Pancreas (tissue), 10 donors: ENCODE measurements at places on chromosomes 16 and 17. TPM values are rescaled to one million over a fixed set of nuclear protein-coding genes. Genes with fewer than 3 reads are reported as not detected.

DNA sequence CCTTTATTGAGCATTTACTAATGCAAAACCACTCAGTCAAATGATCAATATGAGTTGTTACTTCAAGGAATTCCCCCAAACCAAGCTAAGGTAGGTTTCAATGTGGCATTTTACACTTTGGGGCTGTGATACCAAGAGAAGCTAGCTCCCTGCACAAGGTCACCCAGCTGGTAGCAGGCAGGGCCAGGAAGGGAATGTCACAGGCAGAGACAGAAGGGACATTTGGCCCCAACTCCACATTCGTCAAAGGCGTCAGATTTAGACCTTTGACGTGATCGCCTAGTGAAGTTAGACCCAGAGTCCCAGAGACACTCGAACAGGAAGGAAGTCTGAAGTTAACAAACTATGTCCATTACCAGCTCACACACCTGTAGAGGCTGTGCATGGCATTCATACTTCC is 5.5 kb upstream of the SMG1 start:
- H3K4me3 ChIP-seq = no peak overlapping the region
- H3K4me1 ChIP-seq = no peaks in the 10 kb centered on the region
- no peaks in the 10 kb centered on the region for H3K27me3 ChIP-seq
- DNase-seq = no peak

- no peak overlapping the region for H3K27ac ChIP-seq
- DNase-seq = no peak
- H3K36me3 ChIP-seq = no peaks in the 10 kb centered on the region
These were observed 10.4 kb upstream of the KATNB1 start for GRCh38 chr16:57725151-57725550.

DNA sequence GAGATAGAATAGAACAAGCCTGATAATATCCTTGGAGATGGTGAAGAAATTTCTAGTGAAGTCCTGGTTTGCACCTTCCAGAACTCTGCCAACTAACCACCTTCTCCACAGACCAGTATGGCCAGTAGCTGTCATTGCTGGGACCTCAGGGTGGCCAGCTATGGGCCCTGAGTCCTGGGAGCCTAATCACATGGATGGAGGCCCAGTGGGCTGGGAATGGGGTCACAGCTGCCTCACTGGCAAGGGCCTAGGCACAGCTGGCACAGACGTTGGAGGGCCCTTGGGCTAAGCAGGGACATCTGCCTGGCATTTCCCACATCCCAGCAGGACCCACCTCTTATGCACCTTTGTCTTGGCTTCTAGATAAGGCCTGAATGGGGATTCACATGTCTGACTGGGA is 7.6 kb upstream of the WNT3 start:
- H3K4me1 ChIP-seq = no peaks in the 10 kb centered on the region
- no peak for DNase-seq
- H3K4me3 ChIP-seq = no peak overlapping the region

- DNase-seq = peak; percentile 77
- no peaks in the 10 kb centered on the region for H3K27me3 ChIP-seq
- H3K27ac ChIP-seq = peak overlapping the region; percentile 92
- H3K36me3 ChIP-seq = no peaks in the 10 kb centered on the region
- H3K4me3 ChIP-seq = peak overlapping the region; percentile 67
- no peaks in the 10 kb centered on the region for H3K4me1 ChIP-seq
These were observed 3.4 kb upstream of the ZNF423 start for GRCh38 chr16:49859125-49859811.

DNA sequence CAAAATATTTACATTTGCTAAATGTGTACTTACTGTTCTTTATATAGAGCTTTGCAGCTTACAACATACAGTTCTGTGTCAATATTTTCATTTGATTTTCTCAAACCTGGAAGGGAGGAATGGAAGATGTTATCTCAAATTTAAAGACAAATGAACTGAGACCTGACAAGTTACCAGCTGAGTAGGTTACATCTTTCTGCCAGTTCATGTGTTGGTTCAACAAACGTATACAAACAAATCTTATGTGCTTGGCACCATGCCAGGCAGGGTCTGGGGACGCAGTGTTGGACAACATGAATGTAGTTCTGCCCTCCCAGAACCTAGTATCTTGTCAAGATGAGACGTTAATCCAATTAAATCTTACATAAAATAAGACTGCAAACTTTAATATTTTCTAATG is 507.5 kb upstream of the HSBP1 start:
- no peak overlapping the region for H3K27ac ChIP-seq
- DNase-seq = no peak
- H3K4me3 ChIP-seq = no peak overlapping the region
- no peaks in the 10 kb centered on the region for H3K4me1 ChIP-seq
- H3K27me3 ChIP-seq = no peaks in the 10 kb centered on the region
- H3K36me3 ChIP-seq = no peaks in the 10 kb centered on the region

GRCh38 chr16:47538472-47538871 is 77.3 kb downstream of the PHKB start:
- no peak overlapping the region for H3K4me3 ChIP-seq
- no peak overlapping the region for H3K27ac ChIP-seq
- H3K27me3 ChIP-seq = no peaks in the 10 kb centered on the region
- DNase-seq = no peak
- no peaks in the 10 kb centered on the region for H3K4me1 ChIP-seq

- no peak overlapping the region for H3K27ac ChIP-seq
- H3K4me3 ChIP-seq = no peak overlapping the region
- no peaks in the 10 kb centered on the region for H3K4me1 ChIP-seq
- peaks cover 8% of the 10 kb centered on the region for H3K36me3 ChIP-seq
- DNase-seq = no peak
- H3K27me3 ChIP-seq = no peaks in the 10 kb centered on the region
These were observed 22.3 kb downstream of the SMARCE1 start for GRCh38 chr17:40625311-40625710.

- peak; percentile 11 for DNase-seq
- H3K27me3 ChIP-seq = no peaks in the 10 kb centered on the region
- no peak overlapping the region for H3K27ac ChIP-seq
- no peaks in the 10 kb centered on the region for H3K36me3 ChIP-seq
These were observed 7.9 kb upstream of the NAGPA start for GRCh38 chr16:5041600-5042133.

- no peak for DNase-seq
- no peaks in the 10 kb centered on the region for H3K36me3 ChIP-seq
- no peak overlapping the region for H3K4me3 ChIP-seq
- no peak overlapping the region for H3K27ac ChIP-seq
- no peaks in the 10 kb centered on the region for H3K4me1 ChIP-seq
These were observed 467.0 kb upstream of the C16orf82 start for GRCh38 chr16:26599785-26600104.

DNA sequence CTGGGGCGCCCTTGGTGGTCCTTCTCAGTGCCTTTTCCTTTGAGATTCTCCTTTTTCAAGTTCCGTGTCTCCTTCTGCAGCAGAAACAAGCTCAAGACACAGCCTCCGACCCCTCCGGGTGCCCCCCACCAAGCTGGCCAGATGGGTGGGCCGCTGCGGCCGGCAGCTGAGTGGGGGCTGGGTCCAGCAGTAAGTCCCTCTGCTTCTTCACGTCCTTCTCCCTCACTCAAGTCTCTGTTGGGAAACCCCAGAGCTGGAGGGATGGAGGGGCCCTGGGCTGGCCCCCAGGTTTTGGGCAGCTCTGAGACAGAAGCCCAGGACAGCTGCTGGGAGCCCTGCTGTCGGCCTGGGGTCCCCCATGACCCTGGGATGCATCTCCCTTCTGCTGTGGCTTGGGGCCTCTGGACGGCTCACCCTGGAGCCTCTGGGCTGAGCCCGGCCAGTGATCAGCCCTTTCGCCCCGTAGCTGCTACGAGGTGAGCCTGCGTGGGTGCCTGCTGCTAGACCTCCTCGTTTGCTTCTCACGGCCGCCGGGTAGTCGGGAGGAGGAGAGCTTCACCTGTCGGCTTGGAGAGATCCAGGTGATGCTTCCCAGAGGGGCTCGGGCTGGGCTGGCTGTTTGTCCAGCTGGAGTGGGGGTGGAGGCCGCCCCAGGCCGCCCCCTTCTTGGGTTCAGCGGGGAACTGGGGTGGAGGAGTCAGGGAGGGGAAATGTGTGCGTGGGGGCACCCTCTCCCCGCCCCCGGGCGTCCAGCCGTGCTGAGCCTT is 10.7 kb downstream of the ENGASE start:
- H3K27ac ChIP-seq = no peak overlapping the region
- H3K4me1 ChIP-seq = no peaks in the 10 kb centered on the region
- H3K4me3 ChIP-seq = no peak overlapping the region
- H3K27me3 ChIP-seq = no peaks in the 10 kb centered on the region

C16orf46 gene
- 0.18 TPM for total RNA-seq

RASD1 gene
- total RNA-seq = 15.2 TPM

DNA sequence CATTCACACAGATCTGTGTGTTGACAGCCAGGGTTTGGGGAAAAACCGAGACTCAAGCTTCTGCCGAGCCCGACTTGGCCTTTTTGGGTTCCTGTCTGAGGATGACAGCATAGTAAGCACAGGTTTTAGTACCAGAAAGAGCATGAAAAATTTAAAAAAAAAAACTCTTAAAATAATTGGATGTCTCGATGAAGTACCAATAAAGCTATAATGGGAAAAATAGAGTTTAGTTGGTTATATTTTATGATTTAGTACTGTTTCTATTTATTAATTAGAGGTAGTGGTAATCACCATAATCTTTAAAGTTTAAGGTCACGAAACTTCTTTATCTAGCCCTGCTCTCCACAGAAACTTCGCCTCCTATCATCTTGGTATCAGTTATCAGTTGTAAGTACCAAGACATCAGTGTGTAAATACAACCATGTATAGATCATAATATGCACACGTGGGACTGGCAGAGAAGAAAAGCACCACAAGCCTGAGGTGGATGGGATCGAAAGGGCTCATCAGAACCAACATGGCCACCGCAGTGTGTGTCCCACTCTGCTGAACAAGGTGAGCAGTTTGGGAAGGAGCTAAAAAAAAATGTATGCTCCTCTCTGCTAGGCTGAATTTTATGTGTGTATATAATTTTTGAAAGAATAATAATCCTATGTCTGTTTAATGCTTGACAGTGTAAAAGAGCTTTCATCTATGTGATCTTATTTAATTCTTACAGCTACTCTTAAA is 14.4 kb upstream of the EEF2K start:
- no peaks in the 10 kb centered on the region for H3K36me3 ChIP-seq
- H3K4me3 ChIP-seq = peak overlapping the region; percentile 11
- H3K4me1 ChIP-seq = no peaks in the 10 kb centered on the region
- DNase-seq = no peak
- peak overlapping the region; percentile 88 for H3K27ac ChIP-seq

GRCh38 chr16:1244881-1245280 is 4.4 kb downstream of the TPSAB1 start:
- H3K36me3 ChIP-seq = no peaks in the 10 kb centered on the region
- no peaks in the 10 kb centered on the region for H3K4me1 ChIP-seq
- H3K4me3 ChIP-seq = no peak overlapping the region
- no peaks in the 10 kb centered on the region for H3K27me3 ChIP-seq

GRCh38 chr17:59827721-59828477 is 64.8 kb downstream of the TUBD1 start:
- DNase-seq = no peak
- peak overlapping the region; percentile 66 for H3K27ac ChIP-seq
- no peaks in the 10 kb centered on the region for H3K27me3 ChIP-seq
- peaks cover 34% of the 10 kb centered on the region for H3K4me1 ChIP-seq

- no peak overlapping the region for H3K4me3 ChIP-seq
- no peaks in the 10 kb centered on the region for H3K4me1 ChIP-seq
- no peak for DNase-seq
- H3K27me3 ChIP-seq = no peaks in the 10 kb centered on the region
- H3K27ac ChIP-seq = no peak overlapping the region
- no peaks in the 10 kb centered on the region for H3K36me3 ChIP-seq
These were observed 57.7 kb downstream of the BAIAP2 start for GRCh38 chr17:81092518-81093095.

RHBDL3 gene
- total RNA-seq = 0.34 TPM

DNA sequence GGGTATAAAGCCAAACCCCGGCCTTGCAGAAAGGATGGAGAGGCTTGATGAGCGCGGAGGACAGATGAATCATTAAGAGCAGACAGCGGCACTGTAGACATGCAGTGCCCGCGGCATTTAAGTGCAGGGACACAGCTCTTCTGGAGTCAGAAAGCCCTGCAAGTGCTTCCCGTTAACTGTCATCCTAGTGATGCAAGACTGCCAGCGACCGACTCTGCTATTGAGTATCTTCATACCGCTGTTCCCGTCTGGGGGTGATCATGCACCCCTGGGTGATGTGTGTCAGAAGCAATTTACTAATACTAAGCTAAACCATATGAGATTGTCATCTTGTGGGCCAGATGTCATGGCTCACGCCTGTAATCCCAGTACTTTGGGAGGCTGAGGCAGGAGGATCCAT is 101.0 kb downstream of the ABCC6 start:
- H3K4me3 ChIP-seq = no peak overlapping the region
- H3K27me3 ChIP-seq = no peaks in the 10 kb centered on the region
- DNase-seq = no peak
- peaks cover 10% of the 10 kb centered on the region for H3K36me3 ChIP-seq
